Breast epithelium (tissue), 4 donors: ENCODE measurements at places on chromosomes 13 and 19. TPM values are rescaled to one million over a fixed set of nuclear protein-coding genes. Genes with fewer than 3 reads are reported as not detected.
A peak's percentile ranks its signal among the peaks of the same experiment; 100 is the strongest.

Gene ONECUT3
- not detected for total RNA-seq

Gene SIGLEC9
- total RNA-seq = 3.4 TPM

Gene KCNN4
- 28.2 TPM for total RNA-seq

GRCh38 chr13:97911311-97912138 lies 42.0 kb upstream of the IPO5 start:
- DNase-seq = no peak

GRCh38 chr19:3618144-3618810 lies 8.3 kb downstream of the CACTIN start:
- no peak for DNase-seq

DNA sequence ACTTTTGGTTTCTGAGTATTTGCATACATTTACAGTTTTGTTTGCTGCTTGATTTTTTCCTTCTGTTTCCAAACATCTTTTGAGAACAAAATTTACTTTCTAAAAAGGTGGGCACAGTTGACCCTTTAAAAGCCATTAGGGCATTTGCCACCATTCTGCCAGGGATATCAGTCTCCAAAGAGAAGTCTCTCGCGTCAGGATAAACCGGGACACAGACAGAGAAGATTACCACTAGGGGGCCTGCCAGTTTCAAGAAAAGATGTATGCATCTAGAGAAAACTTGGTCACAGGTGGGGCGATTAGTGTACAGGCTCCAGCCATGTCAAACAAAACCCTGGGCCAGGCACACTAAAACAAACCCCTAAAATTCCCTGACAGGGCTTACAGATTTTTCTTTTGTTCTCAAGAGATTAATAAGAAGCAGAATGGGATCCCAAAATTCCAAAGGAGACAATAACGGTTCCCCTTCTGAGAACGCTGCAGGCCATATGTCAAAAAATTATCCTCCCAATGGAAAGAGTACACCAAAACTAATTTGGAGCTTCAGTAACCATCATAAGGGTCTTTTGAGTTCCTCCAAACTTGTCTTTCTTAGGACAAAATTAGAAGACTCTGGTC lies 10.7 kb upstream of the PABPC3 start:
- DNase-seq = no peak

DNA sequence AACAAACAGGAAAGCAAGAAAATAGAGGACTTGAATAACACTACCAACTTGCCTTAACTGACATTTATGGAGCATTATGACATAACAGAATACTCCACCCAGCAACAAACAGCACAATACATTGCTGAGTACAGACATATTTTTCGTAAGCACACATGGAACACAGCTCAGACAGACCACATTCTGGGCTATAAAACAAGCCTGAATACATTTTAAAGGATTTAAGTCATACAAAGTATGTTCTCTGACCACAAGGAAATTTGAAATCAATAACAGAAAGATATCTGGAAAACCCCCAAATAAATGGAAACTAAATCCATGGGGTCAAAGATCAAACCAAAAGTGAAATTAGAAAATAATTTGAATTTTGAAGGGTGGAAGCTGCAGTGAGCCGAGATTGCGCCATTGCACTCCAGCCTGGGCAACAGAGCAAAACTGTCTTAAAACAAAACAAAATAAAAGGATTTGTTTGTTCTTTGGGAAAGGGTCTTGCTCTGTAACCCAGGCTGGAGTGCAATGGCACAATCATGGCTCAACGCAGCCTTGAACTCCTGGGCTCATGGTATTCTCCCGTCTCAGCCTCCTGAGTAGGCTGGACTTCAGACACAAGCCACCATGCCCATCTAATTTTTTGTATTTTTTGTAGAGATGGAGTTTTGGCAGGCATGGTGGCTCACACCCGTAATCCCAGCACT lies 5.6 kb downstream of the ZDHHC20 start:
- no peak for DNase-seq

- DNase-seq = no peak
Observed at GRCh38 chr13:25170554-25171111, 1.5 kb downstream of the AMER2 start.

- DNase-seq = no peak
Observed at GRCh38 chr19:31269425-31270127, 79.7 kb downstream of the TSHZ3 start.

DNA sequence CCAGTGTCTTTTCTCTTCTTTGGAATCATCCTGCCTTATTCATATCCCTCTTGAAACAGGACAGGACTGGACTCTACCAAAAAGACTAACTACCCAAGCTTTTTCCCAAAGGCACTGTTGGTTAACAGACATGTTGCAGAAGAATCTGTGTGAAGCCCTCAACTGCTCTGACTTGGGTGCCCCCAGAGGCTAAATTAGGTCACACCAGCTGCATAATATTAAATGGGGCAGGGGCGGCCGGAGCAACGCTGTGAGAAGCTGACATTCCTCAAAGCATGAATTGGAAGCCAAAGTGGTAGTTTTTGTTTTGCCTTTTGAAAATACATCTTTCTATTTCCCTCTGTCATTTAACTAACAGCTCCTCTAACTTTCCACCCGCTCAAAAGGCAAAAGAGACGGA lies 185.9 kb downstream of the LHFPL6 start:
- DNase-seq = no peak

DNA sequence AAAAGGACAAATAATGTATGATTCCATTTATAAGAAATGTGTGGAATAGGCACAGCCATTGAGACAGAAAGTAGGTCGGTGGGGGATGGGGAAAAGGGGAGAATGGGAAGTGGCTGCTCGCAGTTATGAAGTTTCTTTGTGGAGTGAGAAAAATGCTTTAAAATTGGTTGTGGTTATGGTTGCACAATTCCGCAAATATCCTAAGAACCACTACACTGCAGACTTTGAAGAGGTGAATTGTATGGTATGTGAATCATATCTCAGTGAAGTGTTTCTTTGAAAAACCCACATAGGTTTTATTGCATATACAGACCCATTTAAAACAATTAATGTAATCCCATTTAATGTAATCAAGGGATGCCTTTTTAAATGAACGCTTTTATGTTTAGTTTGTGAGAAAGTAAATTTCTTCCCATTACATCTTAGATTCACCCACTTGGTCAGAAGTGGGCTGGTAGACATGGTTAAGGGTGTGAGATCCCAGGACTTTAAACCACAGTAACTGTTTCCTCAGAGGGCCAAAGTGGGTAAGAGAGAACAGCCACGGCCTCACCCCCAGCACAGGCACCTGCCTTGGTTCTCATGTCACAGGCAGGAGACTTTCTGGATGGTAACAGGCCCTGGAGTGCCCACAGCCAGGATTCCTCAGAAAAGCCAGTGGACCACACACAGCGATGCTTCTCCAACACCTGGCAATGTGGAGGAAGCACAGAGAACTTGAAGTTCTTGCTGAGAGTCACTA lies 119.3 kb upstream of the GJB6 start:
- no peak for DNase-seq

- peak; percentile 85 for DNase-seq
Observed at GRCh38 chr19:12884926-12885748, 1.9 kb downstream of the KLF1 start.
